Effector CD8-positive, alpha-beta T cell (primary cell): ENCODE measurements at places on chromosomes 7 and 10.

GRCh38 chr7:27116031-27116961 lies 13.8 kb upstream of the HOXA2 start:
- DNase-seq = no peak

DNA sequence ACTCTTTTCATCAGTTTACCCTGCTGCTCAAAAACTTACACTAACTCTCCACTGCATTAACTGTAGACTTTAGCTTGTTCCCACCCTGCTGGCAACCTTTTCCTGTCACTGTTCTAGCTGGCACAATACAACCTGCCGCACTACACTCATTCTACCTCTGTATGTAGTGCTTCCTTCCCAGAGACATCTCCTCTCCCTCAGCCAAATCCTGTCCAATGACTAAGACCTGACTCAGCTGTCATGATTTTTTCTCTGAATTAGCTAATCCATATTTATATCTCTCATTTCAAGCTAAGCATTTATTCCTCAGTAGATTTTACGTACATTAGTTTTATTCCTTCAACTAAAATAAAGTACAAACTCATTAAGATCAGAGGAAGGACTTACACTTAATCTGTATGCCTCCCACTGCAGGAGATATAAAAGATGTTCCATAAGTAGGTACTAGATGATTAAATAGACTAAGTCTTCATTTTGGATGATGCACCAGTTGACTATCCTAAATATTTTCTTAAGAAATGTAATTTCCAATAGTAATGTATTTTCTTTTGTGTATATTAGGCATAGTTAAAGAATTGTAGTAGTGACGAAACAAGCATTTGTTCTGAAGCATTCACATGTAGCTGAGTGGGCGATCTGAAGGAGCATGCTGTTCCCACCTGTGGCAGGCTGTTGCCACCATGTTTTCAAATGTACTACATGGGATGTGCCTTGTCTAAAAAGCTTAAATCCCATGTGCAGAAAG lies 189.1 kb downstream of the SKAP2 start:
- no peak for DNase-seq

DNA sequence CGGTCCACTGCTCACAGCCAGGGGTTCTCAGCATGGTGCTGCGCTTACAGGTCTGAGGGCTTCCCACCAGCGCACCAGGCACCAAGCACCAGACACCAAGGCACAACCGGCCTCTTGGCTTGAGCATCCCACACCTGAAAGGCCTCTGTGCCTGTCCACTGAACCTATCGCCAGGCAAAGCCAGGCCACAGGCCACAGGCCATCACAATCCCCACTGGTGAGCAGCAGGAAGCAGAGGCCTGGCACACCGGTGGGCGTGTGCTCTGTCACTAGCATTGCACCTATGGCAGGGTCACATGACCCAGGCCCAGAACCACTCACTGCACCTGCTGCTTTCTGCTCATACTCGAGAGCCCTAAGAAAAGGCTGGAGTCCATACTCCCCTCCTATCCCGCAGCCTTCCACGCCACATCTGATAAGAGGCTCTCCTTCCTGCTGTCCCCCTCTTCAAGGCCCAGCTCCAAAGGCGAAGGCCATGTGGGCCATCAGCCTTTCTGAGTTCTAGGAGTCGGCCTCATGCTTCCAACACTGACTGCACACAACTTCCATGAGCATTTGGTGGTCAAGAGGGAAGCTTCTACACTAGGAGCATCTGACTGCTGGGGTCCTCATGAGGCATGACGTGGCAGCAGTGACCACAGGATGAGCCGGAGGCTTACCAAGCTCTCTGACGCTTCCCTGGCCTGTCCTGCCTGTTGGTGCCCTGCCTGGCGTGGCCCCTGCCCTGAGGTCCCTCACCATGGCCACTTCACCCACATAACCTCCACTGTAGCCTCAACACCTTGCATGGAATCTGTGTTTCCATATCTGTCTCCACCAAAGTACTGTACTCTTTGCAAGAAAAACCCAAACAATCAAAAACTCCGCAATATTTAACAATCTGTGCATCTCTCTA lies 166.3 kb downstream of the TNS3 start:
- DNase-seq = no peak

DNA sequence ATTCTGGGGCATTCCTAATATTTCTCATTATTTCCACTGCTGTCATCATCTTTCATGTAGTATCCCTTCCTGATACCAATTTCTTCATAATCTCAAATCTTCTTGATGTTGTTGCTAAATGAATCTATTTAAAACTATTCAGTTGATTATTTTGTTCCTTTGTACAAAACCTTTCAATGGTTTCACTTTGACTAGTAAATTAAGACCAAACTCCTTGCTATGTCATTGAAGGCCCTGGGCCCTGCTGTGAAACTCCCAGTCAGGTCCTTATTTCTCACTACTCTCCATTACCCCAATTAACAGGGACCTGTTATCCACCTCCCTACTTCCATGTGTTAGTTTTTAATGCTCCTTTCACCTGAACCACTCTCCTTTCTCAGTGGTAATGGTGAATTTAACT lies 97.0 kb downstream of the CTTNBP2 start:
- no peak for DNase-seq

GRCh38 chr7:130063036-130063435 lies 7.3 kb upstream of the KLHDC10 start:
- peak; percentile 66 for DNase-seq

DNA sequence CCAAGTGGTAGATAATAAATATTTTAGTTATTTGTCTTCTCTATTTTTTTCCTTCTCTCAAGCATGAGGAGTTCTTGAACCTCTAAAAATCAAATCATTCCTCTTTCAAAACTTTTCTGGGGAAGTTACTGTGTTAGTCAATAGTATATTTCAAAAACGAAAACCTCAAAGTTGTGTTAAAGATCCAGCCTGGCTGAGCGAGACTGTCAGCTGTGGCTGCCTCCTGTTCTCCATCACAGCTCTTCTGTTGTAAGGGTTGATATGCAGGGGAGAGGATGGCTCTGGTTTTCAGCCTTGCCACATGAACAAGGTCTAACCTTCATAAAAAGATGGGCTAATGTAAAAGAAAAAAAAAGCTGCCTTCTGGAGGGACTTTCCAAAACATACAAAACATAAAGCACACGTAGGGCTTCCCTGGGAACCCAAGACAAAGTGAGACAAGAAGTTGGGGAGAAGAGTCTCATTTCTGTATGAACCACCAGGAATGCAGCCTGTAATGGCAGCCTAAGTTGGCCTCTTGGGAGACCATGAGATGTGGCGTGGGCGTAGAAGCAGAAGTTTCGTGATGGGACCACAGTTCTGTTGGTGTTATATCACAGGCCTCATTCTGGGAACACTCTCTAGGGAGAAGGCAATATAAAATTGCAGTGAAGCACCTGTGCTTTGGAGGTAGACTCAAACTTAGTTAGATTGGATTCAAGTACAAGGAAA lies 77.9 kb upstream of the FHIP2A start:
- DNase-seq = no peak

DNA sequence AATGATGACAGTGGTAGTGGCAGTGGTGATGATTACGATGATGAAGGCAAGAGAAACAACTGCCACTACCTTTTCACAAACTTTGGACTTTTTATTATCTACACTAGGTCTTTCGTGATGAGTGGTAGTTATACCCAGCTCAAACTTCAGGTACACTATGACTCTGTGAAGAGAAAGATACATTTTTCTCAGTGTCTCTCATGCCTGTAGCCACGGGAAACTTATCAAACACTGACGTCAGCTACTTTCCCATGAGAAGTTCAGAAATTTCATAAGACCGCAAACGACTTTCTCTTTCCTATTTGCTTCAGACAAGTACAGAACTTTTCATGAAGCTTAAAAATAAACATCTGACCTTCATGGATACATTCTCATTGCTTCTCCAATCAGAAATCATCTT lies 57.0 kb downstream of the CALD1 start:
- no peak for DNase-seq

DNA sequence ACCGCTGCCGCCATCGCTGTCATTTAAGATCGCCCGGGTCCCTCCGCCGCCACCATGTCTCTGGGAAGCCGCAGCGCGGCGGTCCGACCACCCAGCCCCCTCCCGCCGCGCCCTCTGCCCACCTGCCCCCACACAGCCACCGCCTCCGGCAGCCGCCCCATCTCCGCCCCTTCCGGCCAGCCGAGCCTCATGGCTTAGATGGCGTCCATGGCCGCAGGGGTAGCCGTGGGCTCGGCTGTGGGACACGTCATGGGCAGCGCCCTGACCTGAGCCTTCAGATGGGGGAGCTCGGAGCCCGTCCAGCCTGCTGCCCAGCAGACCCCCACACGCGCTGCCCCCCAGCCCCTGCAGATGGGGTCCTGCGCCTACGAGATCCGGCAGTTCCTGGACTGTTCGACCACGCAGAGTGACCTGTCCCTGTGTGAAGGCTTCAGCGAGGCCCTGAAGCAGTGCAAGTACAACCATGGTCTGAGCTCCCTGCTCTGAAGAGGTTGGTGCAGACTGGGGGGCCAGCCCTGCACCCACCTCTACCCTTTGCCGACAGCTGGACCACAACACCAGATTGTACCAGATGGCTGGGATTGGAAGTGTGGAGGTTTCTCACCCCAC lies 38.0 kb upstream of the TARP start:
- DNase-seq = no peak

- DNase-seq = no peak
Measured at GRCh38 chr7:77529279-77529678, 7.8 kb upstream of the PTPN12 start.
